ENCODE measurements at places on chromosomes 7 and 10.

GRCh38 chr10:86031-86430 is 36.9 kb upstream of the TUBB8 start:
- no peak for DNase-seq

GRCh38 chr7:17152721-17153120 is 145.7 kb upstream of the AHR start:
- no peak for DNase-seq

DNA sequence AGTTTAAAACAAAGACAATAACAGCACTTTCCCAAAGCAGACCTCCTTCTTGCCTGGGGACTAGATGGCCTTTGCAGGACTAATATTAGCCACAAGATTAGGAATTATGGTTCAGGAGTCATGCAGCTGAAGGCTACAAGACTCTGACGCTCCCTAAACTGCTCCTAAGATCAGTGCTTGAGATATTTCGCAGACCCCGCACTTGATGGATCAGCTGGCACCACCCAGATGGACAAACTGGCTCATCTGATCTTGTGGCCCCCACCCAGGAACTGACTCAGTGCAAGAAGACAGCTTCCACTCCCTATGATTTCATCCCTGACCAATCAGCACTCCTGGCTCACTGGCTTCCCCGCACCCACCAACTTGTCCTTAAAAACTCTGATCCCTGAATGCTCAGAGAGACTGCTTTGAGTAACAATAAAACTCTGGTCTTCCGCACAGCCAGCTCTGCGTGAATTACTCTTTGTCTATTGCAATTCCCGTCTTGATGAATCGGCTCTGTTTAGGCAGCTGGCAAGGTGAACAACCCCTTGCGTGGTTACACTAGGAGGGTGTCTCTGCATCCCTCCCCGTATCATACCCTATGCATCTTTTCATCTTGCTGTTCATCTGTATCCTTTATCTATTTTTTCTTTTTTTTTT is 26.9 kb upstream of the NRBF2 start:
- DNase-seq = no peak

- no peak for DNase-seq
Measured at GRCh38 chr10:60040014-60040662, 133.8 kb upstream of the CCDC6 start.

DNA sequence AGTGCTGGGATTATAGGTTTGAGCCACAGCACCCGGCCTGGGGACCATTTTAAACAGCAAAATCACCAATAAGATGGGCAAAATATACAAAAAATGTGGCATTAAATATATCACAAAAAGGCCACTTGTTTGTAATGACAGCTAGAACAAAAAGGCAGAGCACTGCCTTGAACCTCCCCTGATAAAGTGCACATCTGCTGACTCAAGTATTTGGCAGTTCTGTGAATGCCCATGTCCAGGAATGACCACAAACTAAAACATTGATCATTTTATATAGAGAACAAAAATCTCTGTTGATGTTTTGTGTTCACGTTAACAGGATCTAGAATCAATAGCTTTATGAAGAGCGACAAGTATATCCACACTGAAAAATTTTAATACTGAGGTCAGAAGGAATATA is 21.5 kb downstream of the HERC4 start:
- no peak for DNase-seq
